ENCODE measurements at places on chromosomes 5 and 9.

GRCh38 chr5:86970361-86970760 lies 297.3 kb upstream of the RASA1 start:
- no peak for DNase-seq

DNA sequence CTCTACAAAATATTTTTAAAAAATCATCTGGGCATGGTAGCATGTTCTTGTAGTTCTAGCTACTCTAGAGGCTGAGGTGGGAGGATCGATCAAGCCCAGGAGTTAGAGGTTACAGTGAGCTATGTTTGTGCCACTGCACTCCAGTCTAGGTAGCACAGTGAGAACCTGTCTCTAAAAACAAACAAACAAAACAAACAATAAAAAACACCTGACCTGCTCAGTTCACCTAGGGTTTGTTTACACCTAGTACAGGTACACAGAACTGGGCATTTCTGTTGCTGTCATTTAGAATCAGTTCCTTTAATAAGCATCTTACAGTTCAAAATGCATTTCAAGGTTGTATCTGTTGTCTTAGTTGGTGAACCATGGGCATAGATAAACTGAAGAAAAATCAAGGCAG lies 95.3 kb downstream of the MEGF10 start:
- no peak for DNase-seq

DNA sequence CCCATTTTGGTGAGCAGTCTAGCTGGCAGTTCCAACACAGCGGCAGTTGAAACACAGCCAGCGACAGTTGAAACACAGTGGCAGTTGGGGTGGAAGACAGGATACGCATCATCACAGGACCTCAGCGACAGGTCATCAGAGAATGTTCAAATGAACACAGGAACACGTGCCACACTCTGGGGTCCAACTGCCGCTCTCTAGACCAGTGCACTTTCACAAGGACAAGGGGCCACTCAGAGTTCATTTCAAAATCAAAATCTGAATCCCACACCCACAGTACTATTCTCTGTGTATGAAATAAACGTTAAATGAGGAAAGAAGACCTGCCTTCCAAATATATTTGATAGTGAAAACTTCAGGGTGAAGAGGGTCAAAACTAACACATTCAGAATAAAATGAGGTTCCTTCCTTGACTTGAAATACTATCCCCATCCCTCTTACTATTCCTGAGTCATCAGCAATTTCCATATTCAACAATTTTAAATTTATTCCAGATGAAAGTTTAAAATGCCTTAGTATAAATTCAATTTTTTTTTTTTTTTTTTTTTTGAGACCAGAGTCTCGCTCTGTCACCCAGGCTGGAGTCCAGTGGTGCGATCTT lies 53.0 kb upstream of the SIMC1 start:
- no peak for DNase-seq

DNA sequence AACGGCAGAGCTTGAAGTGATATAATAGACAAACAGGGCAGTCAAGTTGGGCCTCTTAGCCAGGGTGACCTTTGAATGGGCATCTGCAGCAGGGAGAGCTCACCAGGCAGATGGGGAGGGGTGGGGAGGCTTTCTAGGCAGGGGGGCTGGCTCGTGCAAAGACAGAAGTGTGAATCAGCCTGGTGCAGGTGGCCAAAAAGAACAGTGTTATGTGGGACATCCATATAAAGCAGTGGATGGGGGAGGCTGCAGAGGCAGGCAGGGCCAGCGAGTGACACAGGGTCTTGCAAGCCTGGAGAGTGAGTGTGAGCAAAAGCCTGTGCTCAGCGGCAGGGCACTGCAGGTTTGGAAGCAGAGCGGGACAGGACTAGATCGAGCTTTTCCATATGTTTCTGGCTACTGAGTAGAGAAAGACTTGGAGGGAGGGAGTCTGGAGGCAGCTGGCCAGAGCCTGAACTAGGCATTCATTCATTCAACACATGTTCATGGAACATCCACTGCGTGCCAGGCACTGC lies 14.2 kb upstream of the TTLL11 start:
- peak; percentile 70 for DNase-seq

DNA sequence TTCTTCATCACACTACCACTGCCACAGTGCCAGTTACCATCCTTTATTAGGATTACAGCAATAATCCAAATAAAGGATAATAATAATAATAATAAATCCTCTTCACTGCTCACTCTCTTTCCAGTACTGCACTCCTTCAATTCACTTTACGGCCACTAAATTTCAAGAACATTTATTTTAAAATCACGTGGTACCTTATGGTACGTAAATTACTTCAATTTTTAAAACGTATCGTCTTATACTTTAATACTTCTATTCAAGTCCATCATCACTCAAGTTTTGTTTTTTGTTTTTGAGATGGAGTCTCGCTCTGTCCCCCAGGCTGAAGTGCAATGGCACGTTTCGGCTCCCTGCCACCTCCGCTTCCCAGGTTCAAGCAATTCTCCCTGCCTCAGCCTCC lies 36.5 kb downstream of the PTBP3 start:
- no peak for DNase-seq

Measured in aorta (tissue), 5 donors.